ENCODE measurements at places on chromosomes 12 and 14.
A peak's percentile ranks its signal among the peaks of the same experiment; 100 is the strongest.

DNA sequence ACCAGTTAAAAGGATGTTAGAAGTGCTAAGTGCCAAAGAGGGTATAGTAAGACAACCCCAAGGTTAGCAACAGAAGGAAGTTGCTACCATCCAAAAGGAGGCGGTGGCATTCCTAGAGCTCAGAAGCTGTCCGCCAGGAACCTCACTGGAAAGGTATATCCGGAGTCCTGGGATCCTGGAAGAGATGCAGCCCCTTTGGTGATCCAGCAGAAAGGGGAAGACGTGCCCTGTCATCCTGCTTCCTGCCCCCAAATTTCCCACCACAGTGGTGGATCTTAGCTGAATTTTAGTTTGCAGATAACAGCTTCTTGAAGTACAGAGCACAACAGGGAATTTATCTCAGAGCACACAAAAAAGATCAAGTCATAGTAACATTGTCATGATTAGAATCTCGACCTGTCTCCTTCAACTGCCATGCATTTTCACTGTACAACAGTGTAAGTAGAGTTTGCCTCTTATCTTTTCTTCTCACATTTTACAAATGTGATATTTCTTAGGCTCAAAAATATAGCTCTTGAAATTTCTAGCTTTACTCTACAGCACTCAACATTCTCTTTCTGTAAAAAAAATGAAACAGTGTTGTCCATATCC is 526.3 kb downstream of the SOX5 start:
- no peak for DNase-seq

GRCh38 chr14:80395031-80395430 is 183.7 kb upstream of the DIO2 start:
- no peak for DNase-seq

- DNase-seq = no peak
These were observed 6.6 kb downstream of the TTC9 start for GRCh38 chr14:70648346-70648745.

DNA sequence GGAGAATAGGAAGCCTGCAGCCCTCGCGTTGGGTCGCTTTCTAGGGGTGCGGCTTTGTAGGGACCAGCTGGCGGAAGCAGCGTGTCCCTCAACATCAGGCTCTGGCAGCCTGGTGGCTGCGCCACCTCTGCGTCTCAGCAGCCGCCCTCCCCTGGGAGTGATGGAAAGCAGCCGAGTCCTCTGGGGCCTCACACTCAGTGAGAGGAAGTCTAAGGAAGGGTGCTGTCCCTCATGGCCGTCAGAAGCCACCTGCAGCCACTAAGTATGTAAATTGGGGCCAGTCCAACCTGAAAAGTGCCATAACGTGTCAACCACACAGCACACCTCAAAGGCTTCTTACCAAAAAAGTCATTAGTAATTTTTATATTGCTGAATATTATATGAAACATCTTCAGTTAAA is 80.3 kb downstream of the WDR20 start:
- DNase-seq = no peak

GRCh38 chr12:104189915-104190555 is 25.5 kb upstream of the TXNRD1 start:
- DNase-seq = no peak

- peak; percentile 10 for DNase-seq
These were observed 7.3 kb downstream of the SPRYD3 start for GRCh38 chr12:53071591-53072551.

GRCh38 chr12:130083734-130084133 is 78.5 kb upstream of the FZD10 start:
- DNase-seq = no peak

- DNase-seq = no peak
These were observed 213.0 kb downstream of the KITLG start for GRCh38 chr12:88367231-88367630.

DNA sequence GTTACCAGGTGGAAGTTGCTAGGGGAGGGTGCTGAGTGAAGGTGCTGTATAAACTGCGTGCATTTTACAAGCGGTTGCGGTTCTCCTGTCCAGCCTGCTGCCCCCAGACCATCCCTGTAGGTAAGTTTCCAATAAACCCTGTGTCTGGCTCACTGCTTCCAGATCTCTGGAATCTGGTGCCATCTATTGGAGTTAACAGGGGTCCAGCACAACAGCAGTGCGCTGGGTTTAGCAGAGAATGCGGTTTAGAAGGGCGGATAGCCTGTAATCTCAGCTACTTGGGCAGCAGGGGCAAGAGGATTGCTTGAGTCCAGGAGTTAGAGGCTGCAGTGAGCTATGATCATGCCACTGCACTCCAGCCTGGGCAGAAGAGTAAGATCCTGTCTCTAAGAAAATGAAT is 4.9 kb downstream of the AACS start:
- DNase-seq = no peak

GRCh38 chr14:32201816-32202490 is at the start of gene RNU6-7:
TSS of gene RNU6-7 (plus strand) at chr14:32202045.
- DNase-seq = peak; percentile 92

GRCh38 chr12:52007982-52008510 is 1.3 kb downstream of the TAMALIN start:
- no peak for DNase-seq

- no peak for DNase-seq
These were observed 113.5 kb upstream of the VASH1 start for GRCh38 chr14:76647697-76648298.

DNA sequence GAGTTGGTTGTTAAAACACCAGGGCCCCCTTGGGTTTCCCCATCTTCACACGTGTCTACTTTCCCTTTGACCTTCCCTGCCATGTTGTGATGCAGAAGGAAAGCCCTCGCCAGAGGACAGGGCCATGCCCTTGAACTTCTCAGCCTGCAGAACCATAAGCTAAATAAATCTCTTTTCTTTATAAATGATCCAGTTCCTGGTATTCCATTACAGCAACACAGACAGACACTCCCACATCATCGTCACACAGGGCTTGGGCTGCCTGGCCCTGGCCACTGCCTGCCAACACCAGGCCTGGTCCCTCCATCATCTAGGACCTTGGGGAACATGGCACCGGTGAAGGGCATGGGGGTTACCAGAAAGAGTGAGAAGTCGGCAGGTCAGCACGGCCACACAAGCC is 84.8 kb downstream of the DPF3 start:
- DNase-seq = no peak

DNA sequence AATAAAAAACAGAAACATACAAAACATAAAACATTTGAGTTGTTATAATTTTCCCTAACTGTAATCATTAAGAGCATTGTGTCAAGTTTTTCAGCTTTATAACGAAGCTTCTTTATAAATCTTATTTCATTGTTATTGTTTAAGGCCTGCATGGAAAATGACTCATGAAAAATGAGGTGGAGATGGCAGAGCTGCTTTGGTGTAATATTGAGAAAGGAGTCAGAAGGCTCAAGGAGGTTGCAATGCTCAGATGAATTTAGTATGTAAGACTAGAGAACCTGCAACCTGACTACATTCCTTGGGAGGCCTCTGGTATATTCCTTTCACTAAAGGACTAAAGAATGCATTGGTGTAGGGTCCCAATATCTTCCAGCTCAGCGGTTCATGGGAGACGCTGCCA is 61.5 kb downstream of the TMEM30B start:
- DNase-seq = no peak

GRCh38 chr14:104514156-104514848 is 65.3 kb upstream of the C14orf180 start:
- DNase-seq = no peak

DNA sequence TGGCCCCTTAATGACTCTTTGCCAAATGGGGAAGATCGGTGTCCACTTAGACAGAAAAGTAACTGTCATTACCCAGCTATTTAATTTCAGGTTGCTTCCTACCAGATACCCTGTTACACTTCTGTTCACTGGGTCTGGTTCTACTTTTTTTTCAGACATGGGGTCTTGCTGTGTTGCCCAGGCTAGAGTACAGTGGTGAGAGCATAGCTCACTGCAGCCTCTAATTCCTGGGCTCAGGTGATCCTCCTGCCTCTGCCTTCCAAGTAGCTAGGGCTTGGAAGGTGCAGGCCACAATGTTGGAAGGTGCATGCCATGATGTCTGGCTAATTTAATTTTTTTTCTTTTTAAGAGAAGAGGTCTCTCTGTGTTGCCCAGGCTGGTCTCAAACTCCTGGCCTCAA is 147.0 kb upstream of the ARHGAP5 start:
- DNase-seq = no peak

- DNase-seq = no peak
These were observed 15.7 kb upstream of the CIPC start for GRCh38 chr14:77082356-77082755.

GRCh38 chr12:25187781-25188180 is 7.2 kb downstream of the DNAI7 start:
- DNase-seq = no peak

GRCh38 chr12:28793581-28794151 is 355.4 kb upstream of the FAR2 start:
- DNase-seq = no peak

DNA sequence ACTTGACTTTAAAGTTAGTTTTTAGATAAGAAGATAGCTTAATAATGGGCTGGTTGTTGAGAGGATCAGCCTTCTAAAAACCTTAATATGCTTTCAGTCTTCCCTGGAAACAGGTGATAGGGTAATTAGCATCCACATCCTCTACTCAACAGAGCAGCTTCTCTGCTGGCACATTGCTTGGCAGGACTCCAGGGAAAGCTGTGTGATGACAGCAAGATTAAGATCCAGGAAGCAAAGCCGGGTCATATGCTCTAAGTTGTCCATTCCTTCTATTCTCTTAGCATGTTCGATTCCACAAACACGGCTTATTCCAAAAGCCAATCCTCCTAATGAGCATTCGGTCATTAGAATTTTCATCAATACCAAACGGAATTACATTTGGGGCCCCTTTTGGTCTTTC is 87.0 kb downstream of the HMGA2 start:
- no peak for DNase-seq

DNA sequence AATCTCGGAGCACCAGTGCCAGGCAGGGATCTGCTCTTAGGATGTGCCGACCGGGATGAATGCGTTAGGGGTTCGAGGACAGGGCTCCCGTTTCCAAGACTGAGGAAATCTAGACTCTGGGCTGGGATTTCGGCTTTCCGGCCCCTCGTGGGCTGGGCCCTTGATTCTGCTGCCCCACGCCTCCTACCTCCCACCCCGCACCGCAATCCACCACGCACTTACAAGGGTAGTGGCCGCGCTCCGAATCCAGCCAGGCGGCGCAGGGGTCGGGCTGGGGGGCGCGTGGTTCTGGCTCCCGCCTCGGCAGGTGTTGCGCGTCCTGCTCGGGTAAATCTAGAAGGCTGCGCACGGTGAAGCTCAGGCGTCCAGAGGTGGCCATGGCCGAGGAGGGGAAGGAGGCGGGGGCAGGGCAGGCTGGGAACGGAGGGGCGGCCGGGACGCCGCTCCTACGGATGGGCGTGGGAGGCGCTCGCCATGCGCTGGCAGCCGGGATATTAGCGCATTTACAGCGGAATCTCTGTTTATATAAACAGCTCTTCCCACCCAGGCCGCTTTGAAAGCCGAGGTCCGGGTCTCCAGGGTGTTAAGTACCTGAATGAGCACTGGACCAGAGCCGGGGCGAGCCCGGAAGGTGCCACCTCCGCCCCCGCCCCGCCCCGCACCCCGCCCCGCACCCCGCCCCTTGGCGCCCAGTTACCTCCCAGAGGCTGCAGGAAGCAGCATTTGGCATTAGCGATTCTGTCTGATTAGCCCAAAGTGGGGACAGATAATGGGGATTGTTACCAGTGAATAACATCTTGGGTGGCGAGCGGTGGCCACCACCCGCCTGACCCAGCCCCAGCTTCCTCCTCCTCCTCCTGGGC is at the start of gene NKX2-8:
TSS of gene NKX2-8 (minus strand) at position 604 of the 863 bp plus-strand sequence. CDS start at position 379, 225 bp downstream.
- DNase-seq = no peak

DNA sequence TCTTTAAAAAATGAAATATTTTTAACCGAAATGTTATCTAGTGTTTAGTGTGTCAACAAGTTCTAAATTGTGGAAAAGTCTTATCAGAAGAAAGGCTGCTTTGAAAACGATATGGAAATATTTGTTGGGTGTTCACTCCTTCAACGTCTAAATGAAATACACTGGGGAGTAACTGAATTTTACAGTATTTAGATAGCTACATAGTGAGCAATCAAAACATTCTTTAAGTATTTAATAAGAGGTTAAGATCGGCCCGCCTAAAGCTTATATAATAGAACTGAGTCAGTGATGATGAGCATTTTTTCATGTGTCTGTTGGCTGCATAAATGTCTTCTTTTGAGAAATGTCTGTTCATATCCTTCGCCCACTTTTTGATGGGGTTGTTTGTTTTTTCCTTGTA is 228.3 kb downstream of the RAD51B start:
- no peak for DNase-seq

GRCh38 chr14:95409477-95410272 is 90.0 kb upstream of the CLMN start:
- DNase-seq = no peak

- DNase-seq = no peak
These were observed 4.7 kb upstream of the EPYC start for GRCh38 chr12:91009319-91009950.

- no peak for DNase-seq
These were observed 21.4 kb upstream of the ATP2B1 start for GRCh38 chr12:89729946-89730459.

GRCh38 chr12:19574601-19575000 is 135.3 kb downstream of the AEBP2 start:
- no peak for DNase-seq

DNA sequence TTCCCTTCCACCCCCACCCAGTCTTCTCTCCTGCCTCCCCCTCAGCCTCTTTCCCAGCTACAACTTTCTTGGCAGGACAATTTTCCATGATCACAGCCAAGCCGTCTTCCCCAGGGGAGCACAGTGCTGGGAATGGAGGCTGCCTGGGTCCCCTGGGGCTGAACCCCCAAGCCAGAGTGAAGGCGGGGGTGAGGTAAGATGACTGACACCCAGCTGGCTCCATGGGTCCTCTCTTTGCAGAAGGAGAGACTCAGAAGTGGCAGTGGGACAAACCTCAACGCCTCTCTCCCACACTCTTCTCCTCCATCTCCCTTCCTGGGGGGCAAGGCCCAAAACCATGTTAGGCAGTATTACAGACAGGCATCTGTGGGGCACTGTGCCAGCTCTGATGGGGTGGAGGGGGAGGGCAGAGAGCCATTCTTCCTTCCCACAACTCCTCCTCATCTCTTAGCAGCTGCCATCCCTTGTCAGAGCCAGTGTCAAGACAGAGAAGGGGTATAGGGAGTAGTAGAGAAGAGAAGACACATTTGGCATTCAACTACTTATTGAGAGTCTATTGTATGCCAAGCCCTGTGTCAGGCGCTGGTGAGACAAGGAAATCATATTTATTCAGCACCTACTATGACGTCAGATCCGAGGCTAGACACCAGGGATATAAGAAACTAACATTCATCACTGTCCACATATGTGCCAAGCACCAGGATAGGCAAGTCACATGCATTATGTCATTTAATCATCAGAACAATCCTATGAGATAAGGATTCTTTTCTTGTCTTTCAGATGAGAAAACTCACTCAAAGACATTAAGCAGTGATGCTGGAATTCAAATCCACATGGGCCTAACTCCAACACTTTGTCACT is 3.6 kb downstream of the ITGA7 start:
- DNase-seq = no peak

DNA sequence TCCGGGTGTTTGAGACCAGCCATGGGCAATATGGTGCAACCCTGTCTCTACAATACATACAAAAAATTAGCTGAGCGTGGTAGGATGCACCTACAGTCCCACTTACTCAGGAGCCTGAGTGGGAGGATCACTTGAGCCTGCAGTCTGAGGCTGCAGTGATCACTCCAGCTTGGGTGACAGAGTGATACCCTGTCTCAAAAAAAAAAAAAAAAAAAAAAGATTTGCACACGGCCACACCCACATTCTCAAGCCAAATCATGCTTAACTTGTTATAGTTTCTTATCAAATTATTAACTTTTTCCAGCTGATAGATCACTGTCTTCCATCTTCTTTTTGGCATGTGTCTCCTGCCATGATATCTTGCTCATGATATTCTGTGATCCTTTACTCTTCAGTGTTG is 6.8 kb downstream of the DRAM1 start:
- no peak for DNase-seq
